NCI-H1048 (cell line): ENCODE measurements at places on chromosomes 16 and 17.

DNA sequence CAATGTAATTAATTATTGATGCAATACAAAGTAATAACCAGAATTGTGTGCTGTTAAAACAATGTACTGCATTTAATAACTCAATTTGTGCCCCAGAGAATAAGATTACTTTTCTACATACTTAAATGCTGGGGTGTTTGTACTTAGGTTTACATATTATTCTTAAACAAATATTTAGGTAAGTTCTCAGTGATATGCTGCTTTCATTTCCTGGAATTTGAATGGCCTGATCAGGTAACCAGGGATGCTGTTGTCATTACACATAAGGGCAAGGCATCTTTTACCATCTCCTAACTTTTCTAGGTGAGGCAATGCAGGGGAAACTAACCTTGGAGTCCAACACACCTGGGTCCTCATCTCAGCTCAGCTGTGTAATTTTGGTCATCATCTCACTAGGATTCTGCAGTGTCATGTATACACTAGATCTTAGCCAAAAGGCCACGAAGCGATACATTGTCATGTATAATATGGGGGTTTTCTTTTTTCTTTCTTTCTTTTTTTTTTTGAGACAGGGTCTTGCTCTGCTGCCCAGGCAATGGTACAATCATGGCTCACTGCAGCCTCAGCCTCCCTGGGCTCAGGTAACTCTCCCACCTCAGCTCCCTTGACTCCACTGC lies 45.2 kb downstream of the MYO1D start:
- DNase-seq: no peak

GRCh38 chr16:50841081-50841886 lies 99.4 kb downstream of the CYLD start:
- DNase-seq: no peak

DNA sequence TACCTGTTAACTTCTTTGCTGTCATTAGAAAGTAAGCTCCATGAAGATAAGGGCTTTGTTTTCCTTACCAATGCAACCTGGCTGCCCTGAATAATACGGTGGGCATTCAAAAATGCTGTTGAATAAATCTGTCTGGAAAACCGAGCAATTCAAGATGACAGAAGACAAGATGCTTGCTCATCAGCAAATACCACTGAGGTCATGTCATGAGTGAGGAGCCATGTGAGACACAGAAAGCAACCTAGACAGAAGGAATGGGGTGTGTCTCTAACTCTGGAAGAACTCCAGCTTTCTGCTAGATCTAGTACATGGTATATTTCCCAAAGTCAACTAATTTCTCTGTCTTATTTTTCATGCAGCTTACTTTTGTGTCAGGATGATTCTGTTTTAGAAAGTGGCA lies 64.2 kb downstream of the STH start:
- DNase-seq: no peak

DNA sequence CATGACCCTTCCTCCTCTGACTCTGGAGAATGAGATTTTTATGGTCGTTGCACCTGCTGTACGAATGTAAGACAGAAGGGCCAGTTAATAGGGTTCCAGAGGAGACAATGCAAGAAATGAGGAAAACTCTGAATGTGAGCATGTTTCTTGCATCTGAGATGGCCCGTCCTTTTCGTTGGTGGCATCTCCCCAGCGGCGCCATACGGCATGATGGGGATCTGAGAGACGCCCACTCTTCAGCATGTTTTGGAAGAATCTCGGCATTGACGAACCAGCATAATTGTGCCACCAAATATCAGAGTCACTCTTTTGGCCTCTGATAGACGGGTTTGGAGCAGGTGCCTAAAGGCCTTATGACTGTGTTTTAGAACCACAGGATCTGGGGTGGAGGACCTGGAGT lies 126.5 kb upstream of the RCVRN start:
- DNase-seq: no peak

GRCh38 chr17:60139438-60140285 lies 10.1 kb upstream of the CA4 start:
- peak; percentile 29 for DNase-seq

- DNase-seq: no peak
Measured at GRCh38 chr16:86693033-86693432, 114.7 kb downstream of the FOXL1 start.

- DNase-seq: no peak
Measured at GRCh38 chr16:51049276-51049675, 101.8 kb downstream of the SALL1 start.
